ENCODE measurements at places on chromosomes 4 and X. TPM values are rescaled to one million over a fixed set of nuclear protein-coding genes. Genes with fewer than 3 reads are reported as not detected.

DNA sequence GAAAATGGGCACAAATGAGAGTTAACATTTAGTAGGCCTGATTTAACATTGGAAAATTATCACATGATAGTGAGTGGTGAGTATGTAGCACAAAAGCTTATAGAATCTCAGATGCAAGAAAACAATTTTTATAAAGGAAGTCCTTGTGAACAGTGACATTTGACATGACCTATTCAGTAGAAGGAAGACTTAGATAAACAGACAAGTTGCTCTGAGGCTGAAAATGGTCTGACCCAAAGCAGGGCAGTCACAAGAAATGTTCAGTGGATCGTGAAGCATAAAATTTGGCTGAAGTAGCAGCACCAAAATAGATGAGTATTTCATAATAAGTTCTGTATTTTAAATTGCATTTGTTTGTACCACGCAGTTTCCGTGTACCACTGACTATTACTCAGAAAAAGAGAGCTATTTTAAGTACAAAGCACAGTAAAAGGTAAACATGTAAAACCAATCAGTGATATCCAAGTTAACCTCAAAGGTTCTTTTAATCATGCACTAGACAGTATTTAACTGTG, 605.7 kb upstream of the PABPC4L start:
- DNase-seq: no peak

Gene UNC5C
- not detected for total RNA-seq

GRCh38 chr4:153759407-153760316, at the start of gene RNF175:
TSS of gene RNF175 (minus strand) at chr4:153760024. CDS start at chr4:153759862, 162 bp downstream.
- peak; percentile 19 for DNase-seq

DNA sequence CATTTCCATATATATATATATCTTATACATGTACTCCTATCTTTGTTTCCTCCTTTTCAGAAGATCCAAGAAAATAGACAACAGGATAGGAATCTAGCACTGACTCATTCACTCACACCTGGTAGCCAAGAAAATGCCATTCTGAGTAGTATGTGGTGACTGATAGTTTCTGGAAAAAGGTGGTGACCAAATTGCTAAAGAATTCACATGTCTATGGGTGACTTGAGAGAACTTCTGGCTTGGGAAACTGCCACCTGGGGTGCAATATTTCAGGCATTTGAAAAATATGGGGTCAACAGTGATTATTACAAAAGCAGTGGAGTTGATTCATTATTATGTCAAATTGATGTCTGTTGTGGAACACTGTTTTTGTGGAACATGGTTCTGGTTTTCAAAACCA, 605.1 kb downstream of the PCDH18 start:
- DNase-seq: no peak

GRCh38 chr4:161248880-161249279, 914.9 kb downstream of the FSTL5 start:
- DNase-seq: no peak

Gene CSAG1
- total RNA-seq: not detected

GRCh38 chr4:132557660-132558059, 591.4 kb upstream of the PCDH10 start:
- DNase-seq: no peak

Gene GPRASP3
- total RNA-seq: 3.2 TPM

- no peak for DNase-seq
Measured at GRCh38 chr4:68797618-68798017, 18.2 kb upstream of the UGT2B10 start.

Gene TMEM35A
- total RNA-seq: not detected

DNA sequence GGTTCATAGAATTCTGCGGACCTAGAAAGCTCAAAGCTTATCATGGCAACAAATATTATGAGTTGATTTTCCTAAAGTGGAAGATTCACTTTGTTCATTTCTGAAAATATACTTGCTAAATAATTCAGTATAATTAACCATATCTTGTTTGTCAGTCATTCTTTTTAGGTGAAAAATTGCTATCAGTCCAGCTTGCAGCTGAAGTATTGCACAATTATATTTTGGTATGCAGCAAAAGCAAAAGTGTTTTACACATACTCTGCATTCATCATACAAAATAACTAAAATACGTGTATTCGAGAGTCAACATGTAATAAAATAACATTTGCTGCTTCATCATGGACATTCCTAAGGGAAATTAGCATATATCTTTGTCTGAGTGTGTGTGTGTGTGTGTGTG, 24.8 kb downstream of the DKK2 start:
- DNase-seq: no peak

Gene OTUD6A
- total RNA-seq: not detected

GRCh38 chr4:119139311-119139710, 3.7 kb downstream of the MYOZ2 start:
- no peak for DNase-seq

Data from activated naive CD8-positive, alpha-beta T cell treated with anti-CD3 and anti-CD28 coated beads for 36 hours (primary cell).